Muscle of leg (tissue), 16 donors: ENCODE measurements at places on chromosomes 7 and 10. TPM values are rescaled to one million over a fixed set of nuclear protein-coding genes. Genes with fewer than 3 reads are reported as not detected.

The STMP1 gene
- 16.9 TPM for total RNA-seq

DNA sequence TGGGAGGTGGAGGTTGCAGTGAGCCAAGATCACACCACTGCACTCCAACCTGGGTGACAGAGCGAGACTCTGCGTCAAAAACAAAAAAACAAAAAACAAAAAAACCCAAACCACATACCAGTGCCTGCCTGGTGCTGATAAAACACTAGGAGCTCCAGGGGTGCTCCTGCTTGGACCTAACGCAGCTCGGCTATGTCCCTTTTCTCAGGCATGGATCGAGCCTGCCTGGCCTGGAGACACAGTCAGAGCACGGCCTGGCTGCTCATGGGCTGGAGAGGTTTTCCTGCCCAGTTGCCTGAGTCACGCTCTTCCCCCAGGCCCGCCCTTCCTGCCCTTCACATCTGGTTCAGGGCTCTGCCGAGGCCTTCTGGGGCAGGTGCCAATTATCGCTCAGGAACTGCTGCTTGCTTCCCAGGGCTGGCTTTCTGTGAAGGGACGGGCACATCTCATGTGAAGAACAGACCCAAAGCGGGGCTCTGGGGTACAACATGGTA, 12.6 kb upstream of the NPFFR1 start:
- DNase-seq: peak; percentile 91
- H3K27me3 ChIP-seq: peaks cover 3% of the 10 kb centered on the region
- H3K4me3 ChIP-seq: no peak overlapping the region
- peak overlapping the region; percentile 72 for H3K27ac ChIP-seq
- H3K4me1 ChIP-seq: peaks cover 15% of the 10 kb centered on the region
- peaks cover 16% of the 10 kb centered on the region for H3K36me3 ChIP-seq

DNA sequence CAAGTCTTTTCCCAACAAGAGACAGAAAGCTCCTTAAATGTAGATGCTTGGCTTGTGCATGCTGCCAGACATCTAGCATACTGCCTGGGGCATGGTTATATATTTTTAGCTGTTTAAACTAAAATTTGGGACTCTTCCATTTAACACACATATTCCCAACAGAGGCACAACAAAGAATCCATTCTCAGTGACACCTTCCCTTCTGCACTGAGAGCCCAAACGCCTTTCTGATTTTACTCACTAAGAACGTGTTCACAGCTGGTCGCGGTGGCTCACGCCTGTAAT, 49.9 kb downstream of the CPVL start:
- H3K27ac ChIP-seq: no peak overlapping the region
- no peak overlapping the region for H3K4me3 ChIP-seq
- H3K4me1 ChIP-seq: peaks cover 19% of the 10 kb centered on the region
- H3K36me3 ChIP-seq: no peaks in the 10 kb centered on the region
- H3K27me3 ChIP-seq: no peaks in the 10 kb centered on the region
- no peak for DNase-seq

DNA sequence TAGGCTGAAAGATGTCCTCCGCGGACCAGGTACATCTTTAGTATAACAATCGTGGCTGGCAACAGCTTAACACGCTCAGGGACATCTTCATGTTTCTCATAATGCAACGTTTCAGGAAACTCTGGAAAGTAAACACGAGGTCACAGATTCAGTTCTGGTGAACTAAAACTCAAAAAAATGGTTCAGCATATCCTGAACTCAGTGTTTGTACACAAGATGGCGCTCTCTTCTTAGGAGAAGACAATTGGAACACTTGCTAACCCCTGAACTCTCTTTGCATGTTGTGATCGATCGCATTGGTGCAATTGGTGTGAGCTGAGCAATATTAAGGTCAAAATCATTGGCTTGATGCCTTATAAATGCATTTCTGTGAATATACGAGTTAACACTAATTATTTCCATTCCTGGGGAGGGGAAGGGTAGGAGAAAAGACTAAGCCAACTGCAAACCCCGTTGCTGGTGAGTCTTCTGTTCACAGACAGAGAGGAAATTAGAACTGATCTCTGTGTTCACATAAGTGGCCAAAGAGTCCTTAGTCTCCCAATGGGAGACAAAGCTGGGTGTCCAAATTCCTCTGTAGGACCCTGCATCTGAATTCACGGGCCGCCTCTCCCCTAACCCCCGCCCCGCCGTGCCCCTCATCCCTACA, 52.6 kb upstream of the FAM180A start:
- H3K27ac ChIP-seq: no peak overlapping the region
- peaks cover 10% of the 10 kb centered on the region for H3K27me3 ChIP-seq
- peaks cover 5% of the 10 kb centered on the region for H3K4me1 ChIP-seq
- H3K36me3 ChIP-seq: no peaks in the 10 kb centered on the region
- peak; percentile 82 for DNase-seq

The CALCR gene
- 9.4 TPM for total RNA-seq

DNA sequence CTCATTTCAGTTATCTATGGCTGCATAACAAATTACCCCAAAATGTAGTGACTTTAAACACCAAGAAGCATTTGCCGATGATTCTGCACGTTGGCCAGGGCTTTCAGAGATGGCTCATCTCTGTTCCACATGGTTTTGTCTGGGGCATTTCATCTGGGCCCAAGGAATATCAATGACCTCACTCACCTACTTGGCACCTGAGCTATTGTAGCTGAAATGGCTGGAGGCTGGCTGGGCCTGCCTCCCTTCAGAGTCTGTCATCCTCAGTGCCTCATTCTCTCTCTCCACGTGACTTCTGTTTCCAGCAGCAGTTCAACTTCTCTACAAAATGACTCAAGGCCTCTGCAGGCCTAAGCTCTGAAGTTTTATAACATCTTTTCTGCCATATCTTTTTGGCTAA, 119.4 kb upstream of the PRR15 start:
- no peak overlapping the region for H3K4me3 ChIP-seq
- H3K36me3 ChIP-seq: no peaks in the 10 kb centered on the region
- H3K4me1 ChIP-seq: no peaks in the 10 kb centered on the region
- H3K27me3 ChIP-seq: no peaks in the 10 kb centered on the region
- DNase-seq: no peak

- no peaks in the 10 kb centered on the region for H3K36me3 ChIP-seq
- peaks cover 3% of the 10 kb centered on the region for H3K27me3 ChIP-seq
- no peak overlapping the region for H3K27ac ChIP-seq
- no peak overlapping the region for H3K4me3 ChIP-seq
- DNase-seq: no peak
- no peaks in the 10 kb centered on the region for H3K4me1 ChIP-seq
Measured at GRCh38 chr10:87646935-87647334, 12.7 kb upstream of the PAPSS2 start.

DNA sequence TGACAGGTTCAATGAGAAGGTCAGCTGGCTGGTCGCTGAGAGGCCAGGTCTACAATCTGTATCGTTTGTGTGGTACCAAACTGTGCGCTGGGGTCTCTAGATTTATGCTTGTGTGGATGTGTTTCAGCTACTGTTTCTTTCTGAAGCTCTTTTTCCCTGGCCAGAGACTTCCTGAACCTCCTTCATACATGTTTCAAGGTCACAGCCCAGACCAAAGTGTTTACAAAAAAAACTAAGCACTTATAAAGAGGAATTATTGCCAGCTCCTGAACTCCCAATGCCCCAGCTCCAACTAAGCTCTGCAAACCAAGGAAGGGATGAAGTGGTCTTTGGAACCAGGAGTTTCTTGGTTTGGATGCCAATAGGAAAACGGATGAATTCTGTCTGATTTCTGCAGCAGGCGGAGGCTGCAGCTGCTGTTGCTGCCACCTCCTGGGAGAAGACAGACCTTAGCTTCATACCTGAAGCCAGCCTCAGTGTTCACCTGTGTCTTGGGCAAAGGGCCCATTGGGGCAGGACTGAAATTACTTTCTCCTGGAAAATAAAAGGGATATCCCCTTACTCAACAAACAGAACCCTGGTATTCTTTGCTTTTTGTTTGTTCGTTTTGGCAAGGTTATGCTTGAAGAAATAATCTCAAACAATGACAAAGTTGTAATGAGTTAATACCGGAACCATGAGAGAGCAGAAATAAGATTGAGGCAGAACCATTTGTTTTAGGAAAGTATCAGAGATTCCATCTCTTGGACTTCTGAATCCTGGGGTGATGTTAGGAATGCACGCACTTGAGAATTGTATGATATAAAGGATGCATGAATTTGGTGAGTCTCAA, 24.6 kb upstream of the MKLN1 start:
- DNase-seq: no peak
- no peak overlapping the region for H3K27ac ChIP-seq
- peaks cover 5% of the 10 kb centered on the region for H3K4me1 ChIP-seq
- H3K27me3 ChIP-seq: no peaks in the 10 kb centered on the region
- H3K4me3 ChIP-seq: no peak overlapping the region
- H3K36me3 ChIP-seq: no peaks in the 10 kb centered on the region

- H3K36me3 ChIP-seq: peaks cover 9% of the 10 kb centered on the region
- no peaks in the 10 kb centered on the region for H3K27me3 ChIP-seq
- no peak overlapping the region for H3K4me3 ChIP-seq
- H3K4me1 ChIP-seq: peaks cover 6% of the 10 kb centered on the region
Measured at GRCh38 chr10:120854388-120854787, 3.2 kb downstream of the WDR11 start.

DNA sequence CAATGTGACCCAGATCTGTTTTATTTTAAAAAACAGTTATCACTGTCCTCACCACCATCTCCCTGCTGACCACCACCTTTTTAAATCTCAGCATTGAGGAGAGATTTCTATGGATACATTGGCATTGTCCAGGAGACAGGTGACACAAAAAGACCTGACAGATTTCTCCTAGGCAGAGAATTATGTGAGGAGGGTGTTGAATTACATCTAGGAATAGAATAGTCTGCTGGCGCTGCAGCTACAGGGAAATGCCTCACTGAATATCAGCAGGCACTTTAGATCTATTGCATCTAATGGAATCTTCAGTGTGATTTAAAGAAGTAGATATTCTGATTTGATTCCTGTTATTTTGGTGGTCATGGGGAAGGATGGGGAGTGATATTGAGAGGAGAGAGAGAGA, 593.5 kb downstream of the NRG3 start:
- no peaks in the 10 kb centered on the region for H3K36me3 ChIP-seq
- no peak overlapping the region for H3K27ac ChIP-seq
- peaks cover 4% of the 10 kb centered on the region for H3K4me1 ChIP-seq
- H3K27me3 ChIP-seq: no peaks in the 10 kb centered on the region
- peak; percentile 6 for DNase-seq
- H3K4me3 ChIP-seq: no peak overlapping the region

The SPAM1 gene
- total RNA-seq: not detected

DNA sequence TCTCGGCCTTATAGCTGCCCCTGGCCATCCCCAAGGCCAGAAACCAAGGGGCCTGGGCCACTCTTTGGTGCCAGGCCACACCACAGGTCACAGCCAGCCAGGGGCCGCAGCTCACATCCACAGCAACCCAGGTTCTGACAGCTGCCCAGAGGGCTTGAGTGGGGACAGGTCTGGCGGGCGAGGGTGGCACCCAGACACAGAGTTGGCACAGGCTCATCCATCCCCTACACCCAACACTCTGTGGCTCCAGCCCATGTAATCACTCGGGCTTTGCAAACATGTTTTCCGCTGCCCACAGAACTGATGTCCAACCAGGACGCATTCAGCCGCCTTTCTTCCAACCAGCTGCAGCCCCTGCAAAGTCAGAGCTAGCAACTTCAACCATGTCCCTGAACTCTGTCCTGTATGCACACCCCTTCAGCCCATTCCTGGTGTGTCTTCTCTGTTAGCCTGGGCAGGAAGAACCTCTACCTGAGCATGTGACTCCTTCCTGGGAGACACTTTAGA, 57.7 kb upstream of the PPP2R2D start:
- H3K4me1 ChIP-seq: no peaks in the 10 kb centered on the region
- no peak for DNase-seq
- no peak overlapping the region for H3K27ac ChIP-seq
- no peak overlapping the region for H3K4me3 ChIP-seq
- no peaks in the 10 kb centered on the region for H3K36me3 ChIP-seq

The STRIP2 gene
- total RNA-seq: 5.2 TPM

GRCh38 chr10:26439406-26440087, 1.4 kb downstream of the APBB1IP start:
- no peak for DNase-seq
- H3K27me3 ChIP-seq: peaks cover 16% of the 10 kb centered on the region
- no peaks in the 10 kb centered on the region for H3K4me1 ChIP-seq
- H3K36me3 ChIP-seq: no peaks in the 10 kb centered on the region
- H3K27ac ChIP-seq: no peak overlapping the region
- peak overlapping the region; percentile 30 for H3K4me3 ChIP-seq

The MCM10 gene
- total RNA-seq: 5.1 TPM

- H3K27ac ChIP-seq: peak overlapping the region; percentile 17
- peaks cover 15% of the 10 kb centered on the region for H3K36me3 ChIP-seq
- no peak for DNase-seq
- peaks cover 86% of the 10 kb centered on the region for H3K4me1 ChIP-seq
- no peak overlapping the region for H3K4me3 ChIP-seq
Measured at GRCh38 chr10:79176052-79176501, 107.3 kb downstream of the ZMIZ1 start.
